ENCODE measurements at places on chromosomes 4 and X. TPM values are rescaled to one million over a fixed set of nuclear protein-coding genes. Genes with fewer than 3 reads are reported as not detected.

GRCh38 chr4:184472614-184473498 is 1.5 kb downstream of the IRF2 start:
- no peaks in the 10 kb centered on the region for H3K27me3 ChIP-seq
- peaks cover 47% of the 10 kb centered on the region for H3K36me3 ChIP-seq
- peaks cover 41% of the 10 kb centered on the region for H3K4me1 ChIP-seq

DNA sequence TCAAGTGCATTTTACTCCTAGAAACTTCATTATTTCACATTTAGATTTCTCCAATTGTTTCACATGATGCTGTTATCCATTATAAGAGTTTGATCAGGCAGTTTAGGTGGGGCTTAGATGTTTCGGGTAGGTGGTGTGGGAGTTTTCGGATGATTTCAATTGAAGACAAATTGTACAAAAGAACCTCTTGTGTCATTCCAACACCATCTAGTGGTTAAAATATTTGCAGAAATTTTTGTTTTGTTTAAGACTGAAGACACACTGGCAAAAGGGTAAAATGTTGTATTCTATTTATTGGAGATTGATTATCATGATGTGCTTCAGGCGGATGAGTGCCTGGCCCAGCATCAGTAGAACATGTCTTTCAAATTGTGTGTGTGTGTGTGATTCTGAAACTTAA is 212.7 kb downstream of the SH3BGRL start:
- DNase-seq = no peak
- no peak overlapping the region for H3K4me3 ChIP-seq
- H3K4me1 ChIP-seq = no peaks in the 10 kb centered on the region
- H3K27ac ChIP-seq = no peak overlapping the region

DNA sequence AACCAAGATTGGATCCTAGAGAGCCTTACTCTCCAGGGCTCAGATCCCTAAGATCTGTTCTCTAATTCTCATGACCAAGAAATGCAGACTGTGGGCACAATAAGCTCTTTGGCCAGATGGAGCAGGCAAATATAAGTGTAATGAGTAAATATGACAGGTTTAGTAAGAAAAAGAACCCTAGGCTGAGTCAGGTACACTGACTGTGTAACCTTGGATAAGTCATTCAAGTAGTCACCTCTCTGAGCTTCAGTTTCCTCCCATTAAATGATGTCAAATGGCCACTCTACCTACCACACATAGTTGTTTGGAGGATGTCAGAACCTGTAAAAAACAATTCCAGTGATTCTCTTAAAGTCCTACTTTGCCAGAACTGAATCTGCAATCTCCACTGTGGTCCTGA is 8.3 kb upstream of the EDA start:
- H3K27ac ChIP-seq = no peak overlapping the region
- no peak for DNase-seq
- H3K27me3 ChIP-seq = no peaks in the 10 kb centered on the region
- no peak overlapping the region for H3K4me3 ChIP-seq

DNA sequence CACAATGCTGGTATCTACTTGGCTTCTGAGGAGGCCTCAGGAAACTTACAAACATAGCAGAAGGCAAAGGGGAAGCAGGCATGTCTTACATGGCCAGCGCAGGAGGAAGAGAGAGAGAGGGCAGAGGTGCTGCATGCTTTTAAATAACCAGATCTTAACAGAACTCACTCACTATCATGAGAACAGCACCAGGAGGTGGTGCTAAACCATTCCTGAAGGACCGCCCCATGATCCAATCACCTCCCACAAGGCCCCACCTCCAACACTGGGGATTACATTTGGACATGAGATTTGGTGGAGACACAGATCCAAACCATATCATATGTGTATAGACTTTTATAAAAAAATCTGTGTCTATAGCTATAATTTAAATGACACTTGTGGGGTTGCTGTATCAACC is 48.6 kb upstream of the ERVMER34-1 start:
- H3K36me3 ChIP-seq = no peaks in the 10 kb centered on the region
- H3K27ac ChIP-seq = no peak overlapping the region
- H3K4me1 ChIP-seq = no peaks in the 10 kb centered on the region

- H3K4me3 ChIP-seq = no peak overlapping the region
- H3K27me3 ChIP-seq = peaks cover 11% of the 10 kb centered on the region
- H3K36me3 ChIP-seq = no peaks in the 10 kb centered on the region
- no peak for DNase-seq
- H3K27ac ChIP-seq = no peak overlapping the region
Observed at GRCh38 chr4:169245061-169245460, 25.7 kb downstream of the SH3RF1 start.

GRCh38 chrX:13664020-13664419 is 11.1 kb downstream of the TCEANC start:
- H3K36me3 ChIP-seq = peaks cover 17% of the 10 kb centered on the region
- H3K27me3 ChIP-seq = no peaks in the 10 kb centered on the region
- peaks cover 5% of the 10 kb centered on the region for H3K4me1 ChIP-seq
- DNase-seq = no peak
- no peak overlapping the region for H3K4me3 ChIP-seq
- H3K27ac ChIP-seq = no peak overlapping the region

DNA sequence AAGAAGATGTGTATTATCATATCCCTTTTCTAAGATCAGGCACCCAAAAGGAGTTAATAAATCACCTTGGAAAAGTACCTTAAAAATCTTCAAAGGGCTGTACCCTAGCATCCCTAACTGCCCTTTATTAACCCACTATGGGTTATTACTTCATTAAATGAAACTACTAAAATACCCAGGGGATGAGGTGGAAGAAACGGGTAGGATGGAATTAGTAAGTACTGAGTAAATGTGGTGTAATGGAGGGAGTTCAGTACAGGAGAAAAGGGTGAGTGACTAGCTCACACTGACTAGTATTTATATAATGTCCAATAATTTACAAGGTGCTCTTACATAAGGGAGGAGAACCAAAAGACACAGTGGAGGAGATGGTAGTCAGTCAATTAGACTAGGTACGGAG is 51.0 kb upstream of the RASGEF1B start:
- DNase-seq = no peak
- no peaks in the 10 kb centered on the region for H3K4me1 ChIP-seq
- no peak overlapping the region for H3K4me3 ChIP-seq
- H3K27ac ChIP-seq = no peak overlapping the region

- no peak for DNase-seq
- no peaks in the 10 kb centered on the region for H3K36me3 ChIP-seq
- H3K27ac ChIP-seq = no peak overlapping the region
- H3K4me3 ChIP-seq = no peak overlapping the region
- H3K27me3 ChIP-seq = no peaks in the 10 kb centered on the region
Observed at GRCh38 chr4:179539641-179540040, 2097.4 kb upstream of the AGA start.

GRCh38 chr4:7172508-7172907 is 19.8 kb upstream of the SORCS2 start:
- H3K4me3 ChIP-seq = no peak overlapping the region
- H3K27me3 ChIP-seq = peaks cover 6% of the 10 kb centered on the region
- H3K27ac ChIP-seq = no peak overlapping the region
- H3K4me1 ChIP-seq = peaks cover 9% of the 10 kb centered on the region
- no peak for DNase-seq

DNA sequence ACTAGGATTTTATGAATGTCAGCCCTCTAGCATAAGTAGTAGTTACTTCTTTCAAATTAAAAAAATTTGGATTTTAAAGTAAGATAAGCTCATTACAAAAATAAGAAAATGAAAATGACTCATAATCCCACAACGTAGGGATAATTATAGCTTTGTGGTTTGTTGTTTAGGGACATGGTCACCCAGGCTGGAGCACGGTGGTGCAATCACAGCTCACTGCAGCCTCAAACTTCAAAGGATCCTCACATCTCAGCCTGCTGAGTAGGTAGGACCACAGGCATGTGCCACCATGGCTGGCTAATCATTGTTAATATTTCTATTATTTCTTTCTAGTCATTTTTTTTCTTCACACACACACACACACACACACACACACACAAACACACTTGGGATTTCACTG is 57.6 kb downstream of the PLAC1 start:
- H3K27me3 ChIP-seq = peaks cover 10% of the 10 kb centered on the region
- no peak for DNase-seq
- no peak overlapping the region for H3K27ac ChIP-seq
- H3K4me1 ChIP-seq = peaks cover 11% of the 10 kb centered on the region
- H3K4me3 ChIP-seq = no peak overlapping the region
- H3K36me3 ChIP-seq = no peaks in the 10 kb centered on the region

- H3K4me3 ChIP-seq = no peak overlapping the region
- no peak for DNase-seq
- no peaks in the 10 kb centered on the region for H3K36me3 ChIP-seq
- H3K4me1 ChIP-seq = no peaks in the 10 kb centered on the region
- no peak overlapping the region for H3K27ac ChIP-seq
Observed at GRCh38 chrX:29136904-29137303, 549.7 kb downstream of the IL1RAPL1 start.

GRCh38 chr4:8331575-8331955 is 62.0 kb downstream of the HTRA3 start:
- no peaks in the 10 kb centered on the region for H3K27me3 ChIP-seq
- H3K4me3 ChIP-seq = no peak overlapping the region
- no peak overlapping the region for H3K27ac ChIP-seq
- DNase-seq = no peak
- no peaks in the 10 kb centered on the region for H3K36me3 ChIP-seq
- H3K4me1 ChIP-seq = no peaks in the 10 kb centered on the region

DNA sequence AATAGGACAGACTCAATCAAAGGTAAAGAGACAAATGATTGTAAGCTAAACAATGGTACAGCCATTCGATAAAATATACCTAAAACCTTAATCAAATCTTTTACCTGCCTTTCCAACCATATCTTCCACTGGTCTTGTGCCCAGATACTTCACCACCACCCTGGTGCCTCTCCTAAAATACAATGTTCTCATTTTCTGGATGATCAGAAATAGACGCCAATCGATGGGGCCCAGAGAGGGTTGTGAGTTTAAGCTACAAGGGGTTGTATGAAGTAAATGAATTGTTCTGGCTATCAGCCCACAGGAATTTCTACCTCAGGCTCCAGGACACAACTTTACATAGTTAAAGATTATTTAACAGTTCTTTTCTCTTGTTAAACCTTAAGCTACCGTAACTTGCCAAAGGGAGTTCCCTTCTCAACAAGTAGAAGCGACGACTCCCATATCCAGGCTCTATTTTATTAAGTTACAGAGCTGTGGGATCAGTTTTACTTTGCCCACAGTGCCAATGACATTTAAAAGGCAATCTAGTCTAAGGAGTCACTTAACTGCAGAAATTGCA is 99.1 kb downstream of the CHRNA9 start:
- H3K4me1 ChIP-seq = peaks cover 41% of the 10 kb centered on the region
- H3K27ac ChIP-seq = peak overlapping the region; percentile 74
- DNase-seq = no peak
- no peak overlapping the region for H3K4me3 ChIP-seq
- H3K36me3 ChIP-seq = peaks cover 66% of the 10 kb centered on the region

DNA sequence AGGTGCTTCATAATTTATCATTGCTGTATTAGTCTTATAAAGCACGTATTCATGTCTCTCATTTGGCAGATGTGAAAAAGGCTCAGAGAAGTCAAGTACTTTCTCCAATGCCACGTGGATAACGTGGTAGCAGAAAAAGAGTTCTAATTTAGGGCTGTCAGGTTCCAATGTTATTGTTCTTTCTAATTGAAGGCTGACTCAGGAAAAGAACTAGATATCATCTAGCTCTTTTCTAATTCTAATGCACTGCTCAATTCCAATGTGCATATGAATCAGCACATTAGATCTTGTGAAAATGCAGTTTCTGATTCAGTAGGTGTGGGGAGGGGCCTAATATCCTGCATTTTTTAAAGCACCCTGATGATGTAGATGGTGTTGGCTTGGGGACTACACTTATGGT is 22.8 kb downstream of the AGA start:
- peaks cover 8% of the 10 kb centered on the region for H3K27me3 ChIP-seq
- no peak overlapping the region for H3K27ac ChIP-seq
- H3K36me3 ChIP-seq = no peaks in the 10 kb centered on the region
- no peak for DNase-seq
- no peak overlapping the region for H3K4me3 ChIP-seq

FAM200B gene
- total RNA-seq = 6.8 TPM

XAGE2 gene
- total RNA-seq = not detected

PSAPL1 gene
- not detected for total RNA-seq
